ENCODE measurements at places on chromosomes 1 and 21.

DNA sequence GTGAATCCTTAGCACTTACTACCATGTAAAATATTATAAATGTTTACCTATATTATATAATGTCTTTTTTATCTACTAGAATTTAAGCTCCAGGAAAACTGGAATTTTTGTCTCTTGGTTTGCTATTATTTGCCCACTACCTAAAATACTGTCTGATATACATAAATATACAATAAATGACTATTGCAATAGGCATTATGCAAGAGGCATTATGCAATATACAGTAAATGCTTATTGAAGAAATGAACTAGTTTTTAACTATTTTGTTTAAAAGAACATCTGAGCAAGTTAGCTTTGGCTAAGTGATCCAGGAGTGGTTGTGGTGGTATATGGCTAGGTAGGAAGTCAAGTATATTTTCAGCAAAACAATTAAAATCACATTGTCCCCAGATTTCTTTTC is 640.2 kb upstream of the PKN2 start:
- no peak for DNase-seq

- DNase-seq, result no peak
These were observed 606.3 kb downstream of the NUF2 start for GRCh38 chr1:163928069-163928468.

DNA sequence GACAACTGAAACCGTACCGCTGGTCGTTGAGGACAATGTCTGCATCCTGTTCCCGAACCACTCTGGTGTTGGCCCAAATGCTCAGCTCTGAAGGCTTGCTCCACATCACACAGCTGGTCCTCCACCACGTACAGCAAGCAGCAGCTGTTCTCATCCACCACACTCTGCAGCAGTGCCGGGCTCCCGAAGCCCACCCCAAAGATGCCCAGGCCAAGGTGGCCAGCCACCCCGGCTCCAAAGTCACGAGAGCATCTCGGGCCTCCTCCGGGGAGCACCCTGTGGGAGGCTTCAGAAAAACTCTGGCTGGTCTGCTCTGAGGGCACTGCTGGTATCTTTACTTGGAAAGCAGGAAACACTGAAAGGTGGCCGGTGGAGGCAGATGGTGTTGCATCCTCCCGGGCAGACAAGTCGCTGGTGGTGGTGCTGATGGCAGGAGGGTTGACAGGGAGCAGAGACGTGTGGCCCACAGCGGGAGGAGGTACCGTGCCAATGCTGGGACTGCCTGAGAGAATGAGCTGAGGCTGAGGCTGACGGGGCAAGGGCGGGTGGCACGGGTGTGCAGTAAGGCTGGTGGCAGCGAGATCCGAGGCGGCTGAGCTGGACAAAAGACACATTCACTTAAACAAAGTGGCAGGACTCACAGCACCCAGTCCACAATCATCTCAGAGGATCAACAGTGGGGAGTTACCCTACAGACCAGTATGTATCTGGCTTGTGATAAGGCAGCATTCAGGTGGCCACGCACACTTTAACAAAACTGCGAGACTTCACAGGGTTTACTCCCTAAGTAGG is 6.5 kb upstream of the CCDC27 start:
- no peak for DNase-seq

DNA sequence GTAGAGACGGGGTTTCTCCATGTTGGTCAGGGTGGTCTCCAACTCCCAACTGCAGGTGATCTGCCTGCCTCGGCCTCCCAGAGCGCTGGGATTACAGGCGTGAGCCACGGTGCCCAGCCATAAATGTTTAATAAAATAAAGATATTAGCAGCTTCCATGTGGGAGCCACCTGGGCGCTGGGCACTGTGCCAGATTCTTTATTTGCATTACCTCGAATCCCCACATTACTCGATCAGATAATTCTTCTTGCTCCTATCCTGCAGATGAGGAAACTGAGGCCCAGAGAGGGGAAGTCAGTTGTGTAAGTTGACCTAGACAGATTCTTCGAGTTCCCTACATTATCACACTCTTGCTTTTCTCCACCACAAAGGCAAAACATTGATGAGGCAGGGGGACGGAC is 24.9 kb upstream of the TENT5B start:
- no peak for DNase-seq

DNA sequence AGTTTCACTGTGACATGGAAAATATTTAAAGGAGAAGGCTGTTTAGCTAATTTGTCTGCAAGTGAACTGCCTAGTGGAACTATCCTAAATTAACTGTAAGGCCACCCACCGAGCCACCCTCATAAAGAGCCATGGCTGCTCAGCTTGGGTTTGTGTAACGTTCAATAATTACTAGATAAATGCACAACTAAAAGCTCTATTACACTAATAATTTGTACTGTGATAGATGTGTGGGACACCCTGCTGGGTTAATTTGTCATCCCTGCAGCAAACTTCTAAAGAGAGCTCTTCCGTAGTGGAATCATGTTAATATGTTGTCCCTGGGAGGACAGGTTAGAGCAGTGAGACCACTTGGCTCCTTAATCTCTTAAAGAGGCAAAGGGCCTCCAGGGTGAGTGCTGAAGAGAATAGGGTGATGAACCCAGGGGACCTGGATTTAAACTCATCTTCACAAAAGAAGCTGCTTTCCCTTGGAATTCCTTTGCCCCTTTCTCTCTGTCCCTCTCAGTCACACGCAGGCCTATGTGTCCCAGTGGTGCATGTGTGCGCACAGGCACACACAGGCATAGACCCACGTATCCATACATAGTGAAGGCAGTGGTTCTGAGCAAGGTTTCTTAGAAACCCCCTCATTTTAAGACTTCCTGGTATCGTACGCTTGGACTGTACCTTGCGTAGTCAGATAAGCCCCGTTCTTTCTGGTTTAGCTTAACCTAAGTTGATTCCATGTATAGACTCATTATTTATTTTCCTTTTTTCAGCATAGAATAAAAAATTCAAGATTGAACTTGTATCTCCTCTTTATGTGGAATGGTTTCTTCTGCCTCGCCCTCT is 310.3 kb downstream of the NFIA start:
- DNase-seq, result no peak

GRCh38 chr1:34851431-34852105 is 8.0 kb downstream of the SMIM12 start:
- DNase-seq, result no peak

- DNase-seq, result no peak
These were observed 8.6 kb upstream of the RAB29 start for GRCh38 chr1:205783904-205784303.

DNA sequence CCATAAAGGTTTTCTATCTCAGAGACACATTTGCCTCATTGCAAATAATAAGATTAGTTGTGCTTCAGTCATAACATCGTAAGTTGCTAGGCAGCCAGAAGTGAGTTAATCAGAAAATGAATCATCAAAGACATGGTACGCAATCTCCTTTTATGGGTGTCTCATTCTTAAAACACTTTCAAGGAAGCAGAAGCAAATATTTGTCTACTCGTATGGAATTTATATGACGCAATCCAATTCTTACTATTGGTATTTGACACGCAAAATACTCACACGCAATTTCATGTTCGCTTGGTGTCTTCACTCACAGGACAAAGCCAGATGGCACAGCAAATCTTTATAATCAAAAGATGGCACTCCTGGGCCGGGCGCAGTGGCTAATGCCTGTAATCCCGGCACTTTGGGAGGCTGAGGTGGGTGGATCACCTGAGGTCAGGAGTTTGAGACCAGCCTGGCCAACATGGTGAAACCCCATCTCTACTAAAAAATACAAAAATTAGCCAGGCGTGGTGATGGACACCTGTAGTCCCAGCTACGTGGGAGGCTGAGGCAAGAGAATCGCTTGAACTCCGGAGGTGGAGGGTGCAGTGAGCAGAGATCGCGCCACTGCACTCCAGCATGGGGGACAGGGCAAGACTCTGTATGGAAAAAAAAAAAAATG is 56.4 kb downstream of the HLCS start:
- DNase-seq, result peak; percentile 84

DNA sequence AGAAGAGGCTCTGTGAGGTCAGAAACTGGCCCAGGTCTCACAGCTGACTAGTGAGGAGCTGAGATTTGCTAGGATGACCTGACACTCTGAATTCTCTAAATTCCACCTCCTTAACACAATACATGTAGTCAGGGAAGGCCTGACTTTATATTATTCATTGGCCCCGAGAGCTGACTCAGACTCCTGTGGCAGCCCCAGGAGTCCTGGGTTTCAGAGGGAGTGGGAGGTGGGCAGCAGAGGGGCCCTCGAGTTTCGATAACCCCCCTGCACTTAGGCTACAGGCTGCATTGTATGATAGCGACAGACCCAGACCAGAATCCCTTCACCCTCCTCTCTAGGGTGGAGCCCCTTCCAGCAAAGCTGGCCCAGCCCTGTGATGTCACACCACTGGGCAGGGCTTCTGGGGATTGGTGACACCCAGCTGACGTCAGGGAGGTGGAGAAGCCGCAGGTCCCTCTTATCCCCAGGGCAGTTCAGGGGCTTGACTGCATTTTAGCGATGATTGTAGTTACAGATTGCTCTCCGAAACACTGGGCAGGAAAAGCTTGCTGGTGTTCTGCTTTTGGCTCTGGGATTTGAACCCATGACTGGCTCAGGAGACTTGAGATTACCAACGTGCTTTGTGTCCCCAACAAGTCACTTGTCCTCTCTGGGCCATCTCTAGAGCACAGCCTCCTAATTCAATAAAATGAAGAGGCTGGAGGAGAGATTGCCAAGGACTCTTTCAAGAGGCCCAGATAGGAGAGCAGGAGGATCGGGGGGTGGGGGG is 17.0 kb upstream of the GPR37L1 start:
- no peak for DNase-seq

DNA sequence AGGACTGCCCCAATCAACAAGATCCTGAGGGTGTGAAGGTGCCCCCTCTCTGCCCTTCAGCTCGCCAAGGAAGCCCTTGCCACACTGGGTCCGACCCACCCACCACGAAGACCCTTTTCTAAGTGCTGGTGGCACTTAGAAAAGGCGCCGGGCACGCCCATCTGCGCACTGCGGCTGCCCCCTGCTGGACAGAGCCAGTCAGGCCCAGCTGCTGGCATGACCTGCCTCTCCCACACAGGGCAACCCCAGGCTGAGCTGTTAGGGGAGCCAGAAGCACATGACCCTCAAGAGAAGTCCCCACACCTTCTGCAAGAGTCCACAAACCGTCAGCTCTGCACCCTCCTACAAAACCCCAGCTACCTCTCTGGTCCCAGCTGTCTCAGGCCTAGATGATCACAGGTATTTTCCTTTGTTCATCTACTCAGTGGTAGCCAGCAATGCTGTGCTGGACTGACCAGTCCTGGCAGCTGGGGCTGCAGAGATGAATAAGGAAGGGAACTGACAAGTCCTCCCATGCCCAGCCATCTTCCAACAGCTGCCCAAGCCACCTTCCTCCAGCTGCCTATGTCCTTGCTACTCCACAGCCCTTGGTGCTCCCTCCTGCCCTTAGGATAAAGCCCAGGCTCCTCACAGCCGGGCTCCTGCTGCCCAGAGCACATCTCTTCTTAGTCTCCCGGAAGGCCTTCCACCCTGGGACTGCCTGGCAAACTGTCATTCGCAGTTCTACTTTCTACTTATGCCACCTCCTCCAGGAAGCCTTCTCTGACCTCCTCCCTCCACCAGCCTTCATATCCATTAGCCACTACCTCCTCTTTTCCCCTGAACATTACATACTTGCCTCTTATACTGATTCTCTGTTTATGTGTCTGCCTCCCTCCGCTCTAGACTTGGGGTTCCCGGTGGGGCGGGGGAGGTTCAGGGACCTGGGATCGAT is 39.8 kb upstream of the ZC3H12A start:
- DNase-seq, result peak; percentile 68

DNA sequence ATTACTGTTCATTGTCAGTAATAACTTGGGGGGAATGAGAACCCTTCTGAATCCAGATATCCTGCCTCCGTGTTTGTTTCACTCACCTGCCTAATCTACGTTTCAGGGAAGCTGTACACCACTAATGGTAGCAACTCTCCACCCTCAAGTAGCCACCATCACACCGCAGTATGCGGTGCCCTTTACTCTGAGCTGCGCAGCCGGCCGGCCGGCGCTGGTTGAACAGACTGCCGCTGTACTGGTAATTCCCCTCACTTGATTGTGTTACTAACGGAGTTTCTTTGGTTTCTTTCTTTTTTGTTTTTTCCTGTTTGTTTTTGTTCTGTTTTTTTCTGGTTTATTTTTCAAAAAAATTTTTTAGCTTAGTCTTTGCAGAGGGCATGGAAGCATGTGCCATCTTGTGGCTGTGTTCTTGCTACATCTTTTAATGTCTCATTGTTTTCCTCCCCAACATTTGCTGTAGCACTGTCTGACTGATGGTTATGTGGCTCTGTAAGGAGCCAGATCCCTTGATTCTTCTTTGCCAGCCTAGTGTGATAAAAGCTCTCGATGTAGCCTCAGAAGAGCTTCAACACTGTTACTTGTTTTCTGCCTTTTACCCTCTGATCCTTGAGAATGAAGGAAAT is 15.9 kb upstream of the OLFML3 start:
- no peak for DNase-seq

- DNase-seq, result no peak
These were observed 41.8 kb upstream of the CSF3R start for GRCh38 chr1:36524359-36525062.

- no peak for DNase-seq
These were observed 997 bp downstream of the CASZ1 start for GRCh38 chr1:10795276-10796021.

GRCh38 chr1:97920276-97920831 is 480 bp downstream of the DPYD start:
- peak; percentile 16 for DNase-seq

GRCh38 chr1:52654063-52654462 is 21.1 kb downstream of the SHISAL2A start:
- no peak for DNase-seq

- no peak for DNase-seq
These were observed 14.8 kb upstream of the PAQR6 start for GRCh38 chr1:156262461-156263287.

DNA sequence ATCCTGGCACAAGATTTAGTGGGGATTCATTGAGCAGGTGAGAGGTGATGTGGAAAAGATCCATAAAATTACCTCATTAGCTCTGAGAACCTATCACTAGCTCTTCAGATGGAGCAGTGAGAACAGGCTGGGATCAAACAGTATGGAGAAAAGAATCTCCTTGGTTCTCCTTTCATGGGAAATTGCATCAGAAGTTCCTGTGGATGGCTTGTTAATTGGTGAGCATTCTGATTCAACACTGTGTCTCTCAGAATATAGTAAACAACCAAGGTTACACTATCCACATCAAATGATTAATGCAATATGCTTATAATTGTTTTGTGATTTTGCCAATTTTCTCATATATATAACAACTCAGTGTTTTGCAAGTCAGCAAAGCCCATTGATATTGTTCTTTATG is 8.3 kb upstream of the CD55 start:
- DNase-seq, result no peak

DNA sequence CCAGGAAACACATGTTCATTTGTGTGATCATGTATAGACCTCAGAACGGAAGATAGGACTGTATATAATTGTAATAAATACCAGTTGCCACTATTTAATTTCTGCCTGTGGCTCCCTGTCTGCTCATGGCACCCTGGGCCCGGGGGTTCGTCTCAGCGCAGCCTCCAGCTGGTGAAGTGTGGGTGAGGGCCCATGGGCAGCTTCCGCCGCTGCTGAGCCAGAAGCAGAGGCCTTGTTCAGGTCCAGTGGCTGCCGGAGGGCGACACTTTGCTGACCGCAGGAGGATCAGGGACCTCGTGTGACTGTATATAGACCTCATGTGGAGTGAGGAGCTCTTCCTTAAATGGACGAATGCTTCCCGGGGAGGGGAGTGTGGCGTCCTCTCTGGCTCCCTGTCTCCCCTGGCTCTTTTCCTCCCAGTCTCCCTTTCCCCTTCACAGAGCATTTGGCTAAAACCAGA is 155.9 kb downstream of the PEX14 start:
- no peak for DNase-seq
